ENCODE measurements at places on chromosomes 5 and 9.

DNA sequence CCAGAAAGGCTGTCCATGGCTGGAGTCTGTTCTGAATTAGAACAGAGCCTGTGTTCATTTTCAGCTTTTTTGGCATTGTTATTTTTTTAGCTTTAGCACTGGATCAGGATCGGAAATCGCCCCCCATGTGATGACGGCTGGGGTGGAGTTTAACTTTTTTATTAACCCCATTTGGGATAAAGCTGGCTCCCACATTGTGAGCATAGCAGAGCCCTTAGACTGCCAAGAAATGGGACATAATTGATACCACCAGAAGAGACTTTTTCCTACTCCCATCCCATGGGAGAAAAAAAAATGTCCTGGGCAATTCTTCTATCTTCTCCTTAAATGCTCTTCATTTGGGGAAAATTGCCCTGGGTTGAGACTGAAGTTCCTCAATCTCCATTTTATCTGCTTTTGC is 52.4 kb downstream of the SLIT3 start:
- no peak for DNase-seq

DNA sequence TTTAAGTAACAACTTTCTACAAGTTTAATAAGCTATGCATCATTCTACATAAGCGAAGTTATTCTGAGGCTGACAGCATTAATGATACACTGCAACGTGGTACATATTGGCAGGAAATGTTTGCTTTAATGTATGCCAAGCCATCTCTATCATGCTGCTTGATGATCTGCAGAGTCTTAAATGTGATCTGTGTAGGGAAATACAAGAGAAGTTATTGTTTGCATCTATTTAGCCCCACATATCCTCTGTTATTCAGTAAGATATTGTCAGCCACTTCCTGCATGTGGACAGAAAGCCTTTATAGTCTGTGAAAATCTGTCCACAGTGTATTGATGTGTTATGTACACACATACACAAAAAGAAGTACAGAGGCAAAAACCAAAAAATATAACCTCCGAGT is 193.1 kb upstream of the FREM1 start:
- no peak for DNase-seq

- DNase-seq: no peak
Observed at GRCh38 chr5:23027331-23027730, 174.2 kb upstream of the CDH12 start.

- no peak for DNase-seq
Observed at GRCh38 chr5:147756566-147756965, 26.0 kb downstream of the JAKMIP2 start.

DNA sequence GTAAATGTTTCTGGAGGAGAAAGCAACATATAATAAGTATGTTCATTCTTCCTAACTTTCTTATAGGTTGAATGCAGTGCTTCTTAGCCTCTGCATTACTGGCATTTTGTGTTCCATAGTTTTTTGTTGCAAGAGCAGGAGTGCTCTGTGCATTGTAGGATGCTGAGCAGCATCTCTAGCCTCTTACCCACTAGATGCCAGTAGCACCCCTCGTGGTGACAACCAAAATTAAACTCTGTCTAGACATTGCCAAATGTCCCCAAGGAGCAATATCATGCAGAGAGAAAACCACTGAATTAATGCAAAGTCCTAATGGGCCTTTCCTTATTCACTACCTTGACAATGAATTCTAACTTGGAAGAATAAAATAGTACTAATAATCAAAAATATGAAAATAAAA is 147.0 kb downstream of the GLIS3 start:
- no peak for DNase-seq

Data from activated gamma-delta T cell (primary cell).